ENCODE measurements at places on chromosomes 4 and X.

DNA sequence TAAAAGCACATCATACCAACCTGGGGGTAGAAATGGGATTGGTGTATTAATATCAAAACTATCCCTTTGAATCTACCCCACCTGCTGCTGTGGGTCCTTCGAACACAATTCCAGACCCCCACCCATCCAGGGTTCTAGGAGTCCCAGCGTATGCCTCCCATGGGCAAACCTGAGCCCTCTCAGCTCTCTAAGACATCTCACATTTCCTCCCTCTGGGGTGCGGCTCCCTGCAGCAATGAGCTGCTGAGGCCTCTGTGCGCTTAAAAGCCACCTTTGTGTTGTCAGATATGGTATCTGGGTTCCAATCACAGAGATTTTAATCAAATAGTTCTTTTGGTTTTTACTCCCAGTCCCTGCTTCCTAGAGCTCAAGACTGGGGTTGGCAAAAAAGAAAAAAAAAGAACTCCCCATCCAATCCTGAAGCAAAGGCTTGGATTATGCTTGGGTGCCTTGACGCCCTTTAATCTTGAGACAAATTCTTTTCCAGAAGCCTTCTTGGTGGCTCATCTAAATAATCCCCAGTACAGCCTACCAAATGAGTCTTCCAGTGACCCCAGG is 37.5 kb upstream of the NOCT start:
- DNase-seq, result no peak

GRCh38 chrX:65574356-65574755 is 39.8 kb upstream of the LAS1L start:
- no peak for DNase-seq

- no peak for DNase-seq
Measured at GRCh38 chr4:180423712-180424057, 1819.5 kb upstream of the TENM3 start.

- no peak for DNase-seq
Measured at GRCh38 chrX:19735244-19735643, 152.2 kb downstream of the SH3KBP1 start.

GRCh38 chr4:3420606-3420955 is 21.2 kb upstream of the HGFAC start:
- no peak for DNase-seq
